ENCODE measurements at places on chromosomes 1 and 21. TPM values are rescaled to one million over a fixed set of nuclear protein-coding genes. Genes with fewer than 3 reads are reported as not detected.

DNA sequence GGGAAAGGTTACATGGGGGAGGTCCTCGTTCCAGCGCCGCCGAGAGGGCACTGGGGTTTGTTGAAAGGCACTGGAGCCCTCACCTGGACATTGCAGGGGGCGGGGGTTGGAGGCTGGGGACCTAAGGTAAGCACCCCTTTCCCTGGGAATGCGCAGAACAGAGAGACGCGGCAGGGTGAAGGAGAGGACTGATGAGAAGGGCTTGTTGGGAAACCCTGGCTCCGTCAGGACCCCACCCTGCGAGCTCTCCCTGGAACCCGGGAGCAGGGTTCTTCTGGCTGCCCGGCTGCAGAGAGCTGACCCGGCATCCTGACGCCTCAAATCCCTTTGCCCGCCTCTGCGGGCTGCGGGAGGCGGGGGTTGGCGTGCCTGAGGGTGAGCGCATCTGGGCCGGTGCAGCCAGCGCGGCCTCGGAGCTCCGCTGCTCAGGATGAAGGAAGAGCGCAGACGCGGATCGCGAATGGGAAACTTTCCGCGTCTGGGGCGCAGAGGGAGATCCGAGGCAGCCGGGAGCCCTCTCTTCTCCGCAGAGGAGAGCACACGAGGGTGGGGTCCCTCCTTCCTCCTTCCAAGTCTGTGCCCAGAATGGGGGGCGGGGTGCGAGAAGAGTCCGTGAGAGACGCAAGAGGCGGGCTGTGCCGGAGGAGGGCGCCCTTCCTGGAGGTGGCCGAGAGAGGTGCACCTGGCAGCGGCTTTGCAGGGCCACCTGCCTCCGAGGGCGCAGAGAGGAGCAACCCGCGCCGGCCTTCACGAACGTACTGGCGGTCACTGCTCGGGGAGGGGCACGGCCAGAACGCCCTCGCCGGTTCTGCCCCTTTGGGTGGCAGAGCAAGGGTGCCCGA lies 2.4 kb downstream of the IGSF21 start:
- peak; percentile 66 for DNase-seq

DNA sequence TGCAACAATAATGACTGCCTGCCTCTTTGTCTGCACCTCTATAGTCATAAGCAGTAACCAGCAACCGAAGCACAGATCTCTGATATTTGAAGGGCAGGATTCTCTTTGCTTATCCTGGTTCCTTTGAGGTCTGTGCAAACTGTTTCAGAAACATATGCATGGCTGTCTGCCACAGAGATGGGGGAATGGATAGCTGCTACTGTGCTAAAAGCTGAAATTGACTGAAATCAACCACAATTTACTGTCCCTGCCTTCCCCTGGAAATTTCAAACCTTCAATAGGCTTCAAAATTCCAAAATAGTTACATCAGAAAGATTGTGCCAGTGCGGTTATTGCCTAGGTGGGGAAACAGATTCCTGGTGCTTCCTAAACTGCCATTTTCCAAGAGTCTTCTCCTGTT lies 136.8 kb upstream of the GORAB start:
- no peak for DNase-seq

- DNase-seq, result no peak
Measured at GRCh38 chr1:94001397-94002045, 92.3 kb upstream of the GCLM start.

DNA sequence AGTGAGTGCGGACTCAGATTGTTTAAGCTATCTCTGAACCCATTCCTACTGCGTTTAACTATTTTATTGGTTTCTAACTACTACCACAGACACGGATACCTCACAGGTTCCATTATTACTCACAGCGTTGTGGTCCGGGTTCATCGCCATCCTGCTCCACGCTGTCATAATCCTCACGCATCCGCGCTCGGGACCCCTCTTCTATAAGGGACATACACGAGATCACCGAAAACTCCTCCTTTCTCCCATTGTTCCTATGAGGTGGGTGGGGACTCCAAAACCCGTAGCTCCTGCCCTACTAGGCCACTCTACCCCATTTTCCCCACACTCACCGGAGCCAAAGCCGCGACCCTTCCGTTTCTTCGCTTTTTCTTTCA lies 610 bp downstream of the RBM8A start:
- no peak for DNase-seq

Gene LCE1B
- total RNA-seq, result not detected

DNA sequence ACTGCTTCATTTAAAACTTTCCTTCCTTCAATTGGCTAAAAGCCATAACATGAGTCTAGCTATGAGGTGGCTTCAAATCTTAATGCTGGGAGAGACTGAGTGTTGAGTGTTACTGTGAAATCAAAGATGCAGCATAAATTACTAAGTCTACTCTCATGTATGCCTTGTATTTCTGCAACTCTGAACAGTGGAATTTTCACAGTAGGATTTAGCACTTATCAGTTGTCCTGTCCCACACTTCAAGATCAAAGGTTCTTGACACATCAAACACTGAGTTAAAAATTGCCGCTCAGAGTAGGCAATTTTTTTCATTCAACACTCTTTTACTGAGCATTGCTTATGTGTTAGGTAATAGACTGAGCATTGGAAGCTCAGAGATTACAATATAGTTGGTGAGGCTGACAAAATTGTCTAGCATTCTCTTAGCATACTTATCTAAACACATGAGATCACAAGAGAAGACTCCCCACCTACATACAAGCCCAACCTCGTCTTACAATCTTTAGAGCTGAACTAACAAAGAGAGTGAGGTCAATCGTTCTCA lies 56.4 kb upstream of the ADORA3 start:
- DNase-seq, result no peak

Gene MYBPH
- total RNA-seq, result not detected

Gene TESK2
- 14.3 TPM for total RNA-seq

DNA sequence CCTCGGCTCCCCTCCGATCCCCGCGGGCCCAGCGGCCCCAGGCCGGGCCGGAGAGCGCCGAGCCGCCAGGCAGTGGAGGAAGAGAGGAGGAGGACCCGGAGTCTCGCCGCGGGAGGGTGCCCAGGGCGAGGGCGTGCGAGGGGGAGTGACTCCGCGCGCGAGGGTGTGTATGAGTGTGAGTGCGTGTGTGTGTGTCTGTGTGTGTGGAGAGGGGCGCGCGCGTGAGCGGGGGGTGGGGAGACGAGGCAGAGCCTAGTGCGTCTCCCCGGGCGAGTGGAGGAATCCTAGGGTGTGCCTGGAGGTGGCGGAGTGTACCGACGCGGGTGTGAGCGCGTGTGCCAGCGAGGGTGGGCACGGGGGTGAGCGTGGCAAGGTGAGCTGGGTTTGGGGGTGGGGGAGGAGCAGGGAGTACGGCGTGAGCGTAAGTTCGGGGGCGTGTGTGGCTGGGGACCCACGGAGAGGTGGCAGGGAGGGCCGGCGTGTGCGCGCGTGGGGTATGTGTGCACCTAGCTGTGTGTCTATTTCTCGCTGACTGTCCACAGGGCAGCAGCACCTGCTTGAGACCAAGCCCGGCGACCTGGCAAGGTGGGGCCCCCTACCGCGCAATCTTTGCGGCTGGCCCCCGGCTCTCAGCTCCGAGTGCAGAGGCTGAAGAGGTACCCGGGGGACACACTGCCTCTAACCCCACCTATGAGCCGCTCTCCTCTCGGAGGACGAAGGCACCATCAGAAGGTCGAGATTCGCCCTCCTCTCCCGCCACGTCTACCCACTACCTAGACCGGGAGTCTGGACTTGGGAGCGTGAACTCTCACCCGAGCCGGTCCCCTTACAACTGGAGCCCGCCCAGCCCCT lies 784 bp upstream of the KCND3 start:
- DNase-seq, result peak; percentile 63

DNA sequence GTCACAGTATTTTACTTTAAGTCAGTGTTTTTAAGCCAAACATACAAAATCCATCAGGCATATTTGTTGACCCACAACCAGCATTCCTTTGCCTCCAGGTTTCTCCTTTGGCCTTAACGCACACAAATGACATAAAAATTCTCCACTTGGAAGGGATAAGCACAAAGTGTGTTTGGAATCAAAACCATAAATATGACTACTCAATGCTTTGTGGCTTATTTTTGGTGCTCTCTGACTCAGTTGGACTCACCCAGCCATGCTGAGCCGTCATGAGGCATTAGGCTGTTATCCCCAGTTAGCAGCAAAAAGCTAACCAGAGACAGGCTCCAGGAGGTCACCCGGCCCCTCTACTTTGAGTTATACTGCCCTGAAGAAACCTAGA lies 948 bp downstream of the PRUNE1 start:
- DNase-seq, result no peak

- DNase-seq, result no peak
Measured at GRCh38 chr1:94852788-94853187, 32.6 kb downstream of the SLC44A3 start.

Gene ELF3
- 6.4 TPM for total RNA-seq

Gene EXTL1
- 39.9 TPM for total RNA-seq

- DNase-seq, result no peak
Measured at GRCh38 chr21:38221594-38221993, 35.2 kb upstream of the KCNJ15 start.

Gene NCSTN
- 64.7 TPM for total RNA-seq

DNA sequence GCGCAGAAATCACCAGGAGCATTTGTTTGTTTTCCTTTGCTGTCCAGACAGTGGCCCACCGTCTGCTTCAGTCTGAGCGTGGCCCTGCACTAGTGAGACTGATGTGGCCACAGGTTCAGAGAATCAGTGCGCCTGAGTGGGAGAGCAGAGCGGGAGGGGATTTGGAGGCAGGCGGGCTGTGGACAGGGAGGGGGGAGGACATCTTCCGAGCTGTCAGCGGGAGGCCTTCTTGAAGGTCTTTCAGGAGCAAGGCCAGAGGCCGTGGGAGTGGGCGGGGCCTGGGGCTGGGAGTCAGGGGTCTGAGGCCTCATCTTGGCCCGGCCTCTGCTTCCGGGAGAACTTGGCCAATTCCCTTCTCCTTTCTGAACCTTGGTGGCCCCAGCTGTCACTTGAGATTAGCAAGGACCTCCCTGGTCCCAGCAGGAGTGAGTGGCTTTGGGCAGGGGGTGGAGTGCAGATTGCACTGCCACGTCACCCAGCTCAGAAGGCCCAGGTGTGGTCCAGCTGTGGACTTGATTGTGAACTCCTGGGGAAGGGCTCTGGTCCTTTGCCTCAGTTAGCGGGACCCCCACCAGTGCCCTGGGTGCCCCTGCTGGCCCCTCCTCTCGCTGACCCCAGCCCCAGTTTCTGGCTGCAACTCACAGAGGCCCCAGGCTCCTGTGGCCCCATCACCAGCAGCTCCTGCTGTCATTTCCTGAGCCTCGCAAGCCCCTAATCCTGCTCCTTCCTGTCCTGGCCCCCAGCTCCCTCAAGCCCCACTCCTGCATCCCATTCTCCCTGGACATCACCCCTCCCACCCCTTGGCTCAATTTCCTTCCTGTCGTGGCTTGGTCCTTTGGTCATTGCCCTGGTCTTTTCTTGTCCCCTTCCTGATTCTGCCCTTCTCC lies 8.4 kb downstream of the TNFRSF1B start:
- DNase-seq, result no peak

GRCh38 chr1:84319662-84320061 lies 18.2 kb downstream of the SAMD13 start:
- no peak for DNase-seq

GRCh38 chr1:25246600-25247023 lies 642 bp downstream of the RSRP1 start:
- peak; percentile 73 for DNase-seq

Gene NBPF10
- total RNA-seq, result 4.3 TPM

GRCh38 chr21:41726970-41727783 lies 39.7 kb downstream of the RIPK4 start:
- DNase-seq, result peak; percentile 80

Gene NCMAP
- 226 TPM for total RNA-seq

Gene RNF187
- total RNA-seq, result 96.3 TPM

- DNase-seq, result no peak
Measured at GRCh38 chr1:101217148-101217547, 19.7 kb upstream of the S1PR1 start.

All from sciatic nerve (tissue), 2 donors.